ENCODE measurements at places on chromosomes 3 and 15.

- no peak for DNase-seq
Measured at GRCh38 chr3:55719508-55719907, 232.4 kb upstream of the WNT5A start.

DNA sequence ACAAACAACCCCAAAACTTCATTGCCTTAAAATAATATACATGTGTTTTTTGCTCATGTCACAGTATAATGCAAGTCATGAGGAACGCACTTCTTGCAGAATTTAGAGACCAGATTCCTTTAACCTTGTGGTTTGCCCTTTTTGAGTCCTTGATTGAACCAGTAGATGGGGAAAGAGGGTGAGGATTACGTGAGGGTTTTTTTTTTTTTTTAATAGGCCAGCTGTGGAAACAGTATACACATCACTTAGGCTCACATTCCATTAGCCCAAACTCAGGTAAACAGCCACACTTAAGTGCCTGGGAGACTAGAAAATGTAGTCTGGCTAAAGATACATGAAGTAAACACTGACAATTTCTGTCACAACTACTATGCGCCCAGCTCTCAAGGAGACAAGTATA, 114.9 kb upstream of the MLF1 start:
- no peak for DNase-seq

DNA sequence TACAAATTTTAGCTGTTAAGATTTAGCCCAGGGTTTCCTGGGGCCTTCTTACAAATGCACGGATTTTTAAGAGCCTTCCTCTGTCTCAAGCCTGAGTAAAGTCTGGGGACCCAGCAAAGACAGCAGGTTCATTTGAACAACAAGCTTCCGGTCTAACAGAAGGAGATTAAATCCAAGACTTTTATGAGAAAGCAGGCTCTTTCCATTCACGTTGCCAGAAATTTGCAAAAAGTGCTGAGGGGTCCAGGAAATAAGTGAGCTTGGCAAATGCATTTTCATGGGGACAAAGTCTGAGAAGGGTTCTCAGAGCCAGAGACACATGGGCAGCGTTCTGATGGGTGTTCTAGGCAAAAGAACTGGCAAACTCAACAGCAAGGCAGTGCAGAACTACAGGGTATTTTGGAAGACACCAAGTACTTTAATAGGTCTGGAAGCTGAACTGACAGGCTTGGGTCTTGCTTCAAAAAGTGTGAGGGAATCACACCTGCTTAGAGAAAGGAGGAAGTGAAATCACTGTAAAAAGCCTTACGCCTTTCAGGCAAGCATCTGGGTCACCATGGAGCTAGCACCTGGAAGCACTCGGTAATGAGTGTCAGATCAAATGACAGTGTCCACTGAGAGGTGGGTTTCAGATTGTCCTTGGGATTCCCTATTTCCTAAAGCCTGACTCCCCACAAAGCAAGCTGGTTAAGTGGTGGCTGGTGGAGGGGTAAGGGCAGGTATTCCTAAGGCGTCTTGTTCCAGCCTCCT, 115.8 kb upstream of the ARHGEF3 start:
- DNase-seq, result no peak

GRCh38 chr3:84487296-84487695, 471.5 kb upstream of the CADM2 start:
- DNase-seq, result no peak
